ENCODE measurements at places on chromosomes 1 and 21.

DNA sequence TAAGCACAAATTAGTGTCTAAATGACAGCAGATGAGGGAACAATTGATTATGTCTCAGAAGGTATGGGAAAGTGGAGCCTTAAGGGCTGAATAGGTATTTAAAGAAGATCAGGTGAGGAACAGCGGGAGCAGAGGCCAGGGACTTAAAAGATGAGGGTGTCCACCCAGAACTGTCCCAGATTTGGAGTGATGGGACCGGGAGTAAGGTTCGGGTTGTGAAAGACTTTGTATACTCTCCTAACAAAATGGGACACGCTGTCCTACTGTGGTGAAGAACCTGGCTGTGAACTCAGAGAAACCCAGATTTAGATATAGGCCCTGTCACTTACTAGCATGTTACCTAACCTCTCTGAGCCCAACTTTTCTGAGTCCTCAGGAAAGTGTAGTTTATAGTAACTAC lies 140.6 kb downstream of the C1orf21 start:
- no peak for DNase-seq

- DNase-seq, result no peak
Measured at GRCh38 chr1:241899210-241899609, 51.2 kb downstream of the EXO1 start.

DNA sequence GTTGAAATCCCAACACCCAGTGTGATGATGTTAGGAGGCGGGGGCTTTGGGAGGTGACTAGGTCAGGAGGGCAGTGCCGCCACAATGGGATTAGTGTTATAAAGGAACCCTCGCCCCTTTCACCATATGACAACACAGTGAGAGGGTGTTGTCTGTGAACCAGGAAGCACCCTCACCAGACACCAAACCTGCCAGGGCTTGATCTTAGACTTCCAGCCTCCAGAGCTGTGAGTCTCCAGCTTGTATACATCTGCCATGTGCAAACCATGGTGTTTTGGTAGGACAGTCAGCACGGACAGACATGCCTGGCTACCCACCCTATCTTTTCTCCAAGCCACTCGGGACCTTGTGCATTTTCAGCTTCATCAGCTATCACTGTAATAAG lies 4.0 kb downstream of the TRIM11 start:
- no peak for DNase-seq

DNA sequence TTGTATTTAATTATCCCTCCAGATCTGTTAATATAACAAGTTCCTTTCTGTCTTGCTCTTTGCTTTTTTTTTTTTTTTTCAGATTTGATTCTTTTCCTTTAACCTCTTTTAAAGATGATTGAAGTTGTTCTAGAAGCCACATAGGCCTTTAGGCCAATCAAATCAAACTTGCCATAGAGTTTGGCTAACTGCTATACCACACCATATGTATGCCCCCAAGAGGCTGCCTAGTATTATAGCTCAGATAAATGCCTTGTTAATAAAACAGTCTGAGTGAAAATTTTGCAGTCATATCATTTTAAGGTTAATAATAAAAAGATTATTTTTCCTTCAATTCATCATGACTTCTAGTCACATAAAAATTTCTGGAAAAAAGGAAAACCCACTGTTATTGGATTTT lies 696.0 kb upstream of the CHRM3 start:
- DNase-seq, result no peak

DNA sequence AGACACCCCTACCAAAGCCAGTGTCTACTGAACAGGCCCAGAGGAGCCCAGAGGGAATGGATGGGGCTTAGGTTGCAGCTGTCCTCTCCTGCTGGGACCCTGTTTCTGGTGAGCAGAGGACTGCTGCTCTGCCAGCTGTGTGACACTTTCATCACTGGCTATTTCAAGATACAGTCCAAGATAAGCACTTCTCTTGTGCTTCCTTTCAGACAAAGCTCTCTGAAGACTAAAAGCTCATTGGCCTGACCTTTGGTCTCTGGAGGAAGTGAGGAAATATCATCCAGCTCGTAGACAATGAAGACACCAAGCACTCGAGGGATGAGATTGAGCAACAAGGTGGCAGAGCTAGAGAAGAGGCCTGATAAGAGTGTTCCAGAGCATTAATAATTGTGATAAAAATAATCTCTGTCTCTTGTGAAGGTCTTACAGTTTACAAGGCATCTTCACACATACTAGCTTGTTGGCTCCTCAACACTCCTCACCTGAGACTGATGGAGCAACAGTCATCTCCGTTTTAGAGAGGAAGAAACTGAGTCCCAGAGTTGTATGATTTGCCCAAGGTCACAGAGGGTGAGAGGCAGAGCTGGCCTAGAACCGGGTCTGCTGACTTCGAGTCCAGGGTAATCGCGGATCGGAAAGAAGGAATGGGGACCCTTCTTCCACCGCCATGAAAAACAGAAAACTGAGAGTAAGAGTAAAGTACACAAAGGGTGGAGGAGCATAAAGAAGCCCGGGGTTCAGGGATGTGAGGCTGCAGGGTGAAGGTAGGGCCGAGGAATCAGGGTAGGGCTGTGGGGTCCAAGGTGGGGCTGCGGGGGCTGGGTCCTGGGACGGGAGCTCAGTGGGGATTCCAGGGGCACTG lies 666 bp downstream of the PAFAH2 start:
- no peak for DNase-seq

DNA sequence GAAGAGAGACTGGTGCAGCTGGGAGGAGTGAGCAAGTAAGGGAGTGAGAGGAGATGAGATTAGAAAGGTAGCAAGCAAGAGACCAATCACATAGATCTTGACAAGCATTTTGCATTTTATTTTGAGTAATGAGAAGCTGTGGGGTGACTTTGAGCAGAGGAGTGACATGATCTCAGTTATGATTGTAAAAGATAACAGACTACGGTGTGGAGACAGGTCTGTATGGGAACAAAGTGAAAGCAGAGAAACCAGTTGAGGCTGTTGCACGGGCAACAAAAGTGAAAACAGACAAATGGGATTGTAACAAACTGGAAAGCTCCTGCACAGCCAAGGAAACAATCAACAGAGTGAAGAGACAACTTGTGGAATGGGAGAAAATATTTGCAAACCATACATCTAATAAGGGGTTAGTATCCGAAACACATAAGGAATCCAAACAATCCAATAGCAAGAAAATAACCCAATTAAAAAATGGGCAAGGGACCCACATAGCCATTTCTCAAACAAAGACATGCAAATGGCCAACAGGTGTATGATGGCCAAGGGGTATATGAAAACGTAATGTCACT lies 68.4 kb downstream of the SNRPE start:
- DNase-seq, result no peak
